ENCODE measurements at places on chromosomes 16 and 17.

DNA sequence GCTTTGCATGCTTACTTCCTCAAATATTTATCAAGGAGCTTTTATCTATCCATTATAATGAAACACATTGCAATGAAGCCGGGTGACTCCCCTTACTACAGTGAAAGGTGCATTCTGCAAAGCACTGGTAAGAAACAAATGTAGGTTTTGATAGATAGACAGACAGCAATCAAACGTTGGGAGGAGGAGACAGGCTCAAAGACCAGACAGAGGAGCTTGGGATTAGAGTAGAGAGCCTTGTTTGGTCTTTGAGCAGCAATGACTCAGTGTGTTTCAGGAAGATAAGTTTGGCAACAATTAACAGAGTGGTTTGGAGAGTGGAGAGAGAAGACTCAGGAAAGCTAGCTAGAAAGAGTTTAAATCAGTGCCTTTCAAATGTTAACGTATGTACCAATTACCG is 68.8 kb downstream of the ZNF18 start:
- no peak for DNase-seq

GRCh38 chr17:16817201-16817600 is 127.2 kb downstream of the CCDC144A start:
- DNase-seq, result no peak

GRCh38 chr17:72030067-72030899 is 90.5 kb upstream of the SOX9 start:
- peak; percentile 45 for DNase-seq

DNA sequence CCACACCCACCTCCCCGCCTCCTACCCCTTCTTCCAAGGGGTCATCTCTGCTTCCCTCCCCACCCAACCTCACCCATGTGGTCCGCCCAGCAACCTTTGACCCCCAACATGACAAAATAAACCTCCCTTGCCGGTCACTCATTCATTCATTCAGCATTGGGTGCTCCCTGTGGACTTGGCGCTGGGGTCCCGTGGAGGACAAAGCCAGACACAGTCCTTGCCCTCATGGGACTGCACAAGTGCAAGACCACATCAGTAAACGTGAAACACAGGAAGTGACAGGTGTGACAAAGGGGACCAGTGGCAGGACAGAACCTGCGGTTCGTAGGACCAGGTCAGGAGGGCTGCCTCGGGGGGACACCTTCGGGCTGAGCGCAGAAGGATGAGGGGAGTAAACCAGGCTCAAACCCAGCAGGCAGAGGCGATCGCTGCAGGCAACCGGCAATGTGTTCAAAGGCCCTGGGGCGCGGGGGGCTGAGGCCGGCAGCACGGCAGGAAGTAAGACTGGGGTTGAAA is 185.4 kb downstream of the SEC14L1 start:
- DNase-seq, result no peak

- DNase-seq, result no peak
Measured at GRCh38 chr17:19578545-19578944, 44.9 kb downstream of the SLC47A1 start.

- DNase-seq, result no peak
Measured at GRCh38 chr17:36506249-36506826, 19.9 kb downstream of the ZNHIT3 start.

GRCh38 chr17:7515911-7516610 is 31.9 kb downstream of the POLR2A start:
- no peak for DNase-seq

GRCh38 chr16:46787909-46788308 is 39.8 kb upstream of the MYLK3 start:
- DNase-seq, result no peak

DNA sequence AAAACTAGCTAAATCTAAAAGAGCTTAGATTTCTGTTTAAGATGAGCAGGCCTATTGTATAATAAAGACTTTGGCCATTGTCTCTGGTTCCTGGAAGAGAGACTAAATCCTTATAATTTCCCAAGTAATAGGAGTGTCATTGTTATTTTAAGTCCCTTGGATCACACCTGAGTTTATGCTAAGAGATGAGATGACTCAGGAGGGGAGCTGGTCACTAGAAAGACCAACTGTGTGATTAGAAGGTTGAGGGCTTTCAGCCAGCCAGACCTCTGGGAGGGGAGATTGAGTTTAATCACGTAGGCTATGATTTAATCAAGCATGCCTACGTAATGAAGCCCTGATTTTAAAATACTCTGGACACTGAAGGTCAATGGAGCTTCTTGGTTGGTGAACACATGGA is 156.9 kb upstream of the C17orf78 start:
- DNase-seq, result no peak

DNA sequence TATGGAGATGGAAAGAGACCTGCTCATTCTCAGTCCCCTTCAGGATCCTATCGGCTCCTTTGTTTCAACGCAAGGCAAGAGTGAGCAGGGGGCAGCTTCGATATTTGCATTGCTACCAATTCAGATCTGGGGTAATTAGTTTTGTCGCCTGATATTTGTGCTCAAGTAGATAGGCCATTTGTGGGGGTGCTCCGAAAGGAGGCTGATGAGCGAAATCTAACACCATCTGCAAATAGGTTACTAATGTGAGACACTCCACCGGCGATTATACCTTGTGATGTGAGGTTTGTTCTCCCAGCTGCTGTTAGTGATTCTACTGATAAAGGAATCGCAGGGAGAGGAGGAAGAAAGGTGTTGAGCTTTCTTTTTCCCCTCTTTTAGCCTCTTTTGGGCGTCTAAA is 31.5 kb downstream of the WSCD1 start:
- DNase-seq, result no peak

- DNase-seq, result no peak
Measured at GRCh38 chr17:50234581-50234980, 33.1 kb upstream of the COL1A1 start.

DNA sequence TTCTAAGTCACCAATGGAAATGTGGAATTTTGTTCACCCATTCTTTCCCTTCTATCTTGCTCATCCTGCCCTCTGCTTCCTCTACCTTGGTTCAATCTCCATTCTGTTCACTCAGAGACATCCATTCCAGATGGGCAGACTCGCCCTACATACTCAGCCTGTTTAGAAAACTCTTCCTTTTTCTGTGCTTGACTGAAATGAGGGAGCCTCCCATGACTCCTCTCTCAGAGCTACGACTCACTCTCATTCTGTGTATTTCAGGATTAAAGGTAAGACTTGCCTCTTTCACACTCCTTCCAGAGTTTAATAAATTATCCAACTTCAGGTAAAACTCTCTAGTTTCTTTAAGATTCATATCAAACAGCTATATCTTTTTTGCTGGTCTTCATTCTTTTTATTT is 182.8 kb downstream of the HS3ST3A1 start:
- DNase-seq, result no peak

GRCh38 chr16:26909623-26910022 is 157.1 kb upstream of the C16orf82 start:
- DNase-seq, result no peak

GRCh38 chr16:12819126-12820117 is 15.7 kb upstream of the CPPED1 start:
- no peak for DNase-seq

DNA sequence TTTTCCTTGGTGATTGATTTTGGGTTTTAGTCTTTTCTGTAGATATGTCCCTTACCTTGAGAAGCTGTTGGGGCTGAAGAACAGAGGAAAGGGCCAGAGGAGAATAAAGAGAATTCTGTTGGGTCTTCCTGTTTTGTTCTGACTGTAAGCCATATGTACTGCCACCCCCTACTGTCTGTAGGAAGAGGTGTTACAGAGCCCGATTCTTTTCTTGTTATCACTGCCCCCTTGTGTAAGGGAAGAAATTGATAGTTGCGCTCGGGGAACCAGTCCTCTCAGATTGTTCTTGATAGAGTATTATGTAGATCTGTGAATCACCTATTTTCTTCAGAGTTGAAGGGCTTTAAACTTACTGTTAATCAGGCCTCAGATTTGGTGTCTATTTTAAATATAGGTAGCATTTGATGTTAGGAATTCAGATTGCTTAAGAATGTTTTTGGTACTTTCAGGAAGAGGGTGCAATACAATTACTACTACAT is 2.4 kb downstream of the TANC2 start:
- peak; percentile 89 for DNase-seq
